Activated CD4-positive, alpha-beta memory T cell treated with anti-CD3 and anti-CD28 coated beads, Interleukin-2, amount 10 ng/mL, durations not matched to agents 7 days and 5 days (primary cell): ENCODE measurements at places on chromosomes 13 and 19. TPM values are rescaled to one million over a fixed set of nuclear protein-coding genes. Genes with fewer than 3 reads are reported as not detected.
A peak's percentile ranks its signal among the peaks of the same experiment; 100 is the strongest.

- peak; percentile 21 for DNase-seq
These were observed 33.3 kb upstream of the MICU2 start for GRCh38 chr13:21637296-21637695.

Gene TECR
- total RNA-seq = 178 TPM

Gene TMEM221
- total RNA-seq = not detected

GRCh38 chr13:72657379-72657778 lies 70.0 kb downstream of the MZT1 start:
- no peak for DNase-seq

- DNase-seq = no peak
These were observed 16.5 kb upstream of the ERCC1 start for GRCh38 chr19:45440259-45440638.

Gene METTL21C
- not detected for total RNA-seq

- DNase-seq = no peak
These were observed 1465.5 kb downstream of the SLITRK5 start for GRCh38 chr13:89136678-89137077.

Gene TBCB
- total RNA-seq = 185 TPM

Gene CPAMD8
- 1.2 TPM for total RNA-seq

GRCh38 chr13:101706651-101707050 lies 254.2 kb downstream of the ITGBL1 start:
- DNase-seq = peak; percentile 28

Gene PSG11
- not detected for total RNA-seq

Gene CEACAM4
- not detected for total RNA-seq

- DNase-seq = peak; percentile 83
These were observed 3.7 kb upstream of the ARHGAP45 start for GRCh38 chr19:1063030-1063908.

- peak; percentile 51 for DNase-seq
These were observed 11.1 kb downstream of the GRAMD1A start for GRCh38 chr19:35011091-35011689.

- no peak for DNase-seq
These were observed 19.6 kb downstream of the RNF6 start for GRCh38 chr13:26202365-26202972.

Gene ZNF681
- 5.9 TPM for total RNA-seq

DNA sequence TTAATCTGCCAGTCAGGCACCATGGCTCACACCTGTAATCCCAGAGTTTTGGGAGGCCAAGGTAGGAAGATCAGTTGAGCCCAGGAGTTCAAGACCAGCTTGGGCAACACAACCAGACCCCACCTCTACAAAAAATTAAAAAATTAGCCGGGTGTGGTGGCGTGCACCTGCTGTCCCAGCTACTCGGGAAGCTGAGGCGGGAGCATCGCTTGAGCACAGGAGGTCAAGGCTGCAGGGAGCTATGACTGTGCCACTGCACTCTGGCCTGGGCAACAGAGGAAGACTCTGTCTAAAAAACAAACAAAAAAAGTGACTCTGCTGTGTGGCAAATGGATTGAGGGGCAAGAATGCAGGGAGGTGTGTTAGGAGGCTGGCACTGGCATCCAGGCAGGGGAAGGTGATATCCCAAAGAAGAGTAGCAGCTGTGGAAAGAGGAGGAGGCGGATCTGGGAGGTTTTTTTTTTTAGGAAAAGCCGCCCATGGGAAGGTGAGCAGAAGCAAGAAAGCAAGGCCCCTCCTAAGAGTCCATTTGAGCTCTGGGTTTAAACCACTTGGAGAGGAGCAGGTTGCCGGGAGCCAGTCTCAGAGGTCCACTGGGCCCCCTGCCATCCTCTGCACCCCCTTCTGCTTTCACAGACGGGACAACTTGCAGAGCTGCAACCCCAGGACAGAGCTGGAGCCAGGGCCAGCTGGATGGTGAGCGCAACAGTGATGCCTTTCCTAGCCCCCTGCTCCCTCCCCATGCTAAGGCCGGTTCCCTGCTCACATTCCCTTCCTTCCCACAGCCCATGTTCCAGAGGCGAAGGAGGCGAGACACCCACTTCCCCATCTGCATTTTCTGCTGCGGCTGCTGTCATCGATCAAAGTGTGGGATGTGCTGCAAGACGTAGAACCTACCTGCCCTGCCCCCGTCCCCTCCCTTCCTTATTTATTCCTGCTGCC lies 2.1 kb downstream of the HAMP start:
- no peak for DNase-seq

Gene ITGBL1
- total RNA-seq = not detected

- DNase-seq = no peak
These were observed 313.2 kb downstream of the SHISA2 start for GRCh38 chr13:25738342-25739196.

- DNase-seq = peak; percentile 56
These were observed 6.3 kb upstream of the MRPS31 start for GRCh38 chr13:40777166-40777808.

DNA sequence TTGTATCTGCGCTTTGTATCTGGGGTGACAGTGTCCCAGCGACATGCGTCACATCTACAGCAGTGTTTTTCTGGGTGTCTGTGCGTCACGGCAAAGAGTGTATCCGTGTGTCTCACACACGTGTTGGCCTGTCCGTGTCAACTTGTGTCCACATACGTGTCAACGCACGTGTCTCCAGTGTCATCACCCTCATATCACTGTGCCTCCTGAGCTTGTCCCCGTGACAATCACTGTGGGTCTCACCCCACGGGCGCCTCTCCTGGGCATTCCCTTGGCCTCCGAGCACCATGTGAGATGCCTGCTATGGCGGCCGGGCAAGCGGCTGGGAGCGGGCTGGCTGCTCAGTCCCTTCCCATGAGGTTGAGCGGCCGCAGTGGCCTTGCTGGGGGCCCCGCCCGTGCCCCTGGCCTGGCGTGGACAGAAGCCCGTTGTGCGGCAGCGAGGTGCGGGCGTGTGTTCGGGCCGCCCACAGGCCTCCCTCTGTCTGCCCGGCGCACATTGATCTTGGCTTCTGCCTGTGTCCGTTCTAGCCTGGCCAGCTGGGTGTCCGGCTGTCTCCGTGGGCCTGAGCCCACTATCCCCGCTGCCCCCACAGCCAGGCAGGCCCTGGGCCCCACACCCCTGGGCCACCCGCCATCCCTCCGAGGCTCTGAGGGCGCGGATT lies 6.4 kb downstream of the NFIX start:
- DNase-seq = no peak

Gene ZNF677
- total RNA-seq = 6.1 TPM

Gene LYL1
- total RNA-seq = 5.7 TPM

DNA sequence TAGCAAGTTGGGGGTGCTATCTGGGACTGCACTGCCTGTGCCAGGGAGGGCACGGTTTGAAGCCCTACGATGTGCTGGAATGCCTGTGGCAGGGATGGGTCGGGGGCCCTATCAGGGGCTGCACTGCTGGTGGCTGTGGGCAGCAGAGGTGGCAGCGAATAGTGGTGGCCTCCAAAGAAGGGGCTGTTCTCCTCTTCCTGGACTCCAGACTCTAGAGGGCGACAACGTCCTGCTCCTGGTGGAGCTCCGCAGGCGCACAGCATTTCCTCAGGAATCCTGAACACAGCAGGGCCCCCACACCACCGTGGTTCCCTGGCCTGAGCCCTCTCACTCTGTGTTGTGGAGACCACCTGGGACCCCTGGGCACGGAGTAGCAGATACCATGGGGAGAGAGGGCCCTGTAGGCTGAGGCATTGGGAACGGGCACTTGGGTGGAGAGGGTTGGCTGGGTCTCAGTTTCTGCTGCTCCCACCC lies 145.6 kb downstream of the TNFRSF19 start:
- DNase-seq = no peak

DNA sequence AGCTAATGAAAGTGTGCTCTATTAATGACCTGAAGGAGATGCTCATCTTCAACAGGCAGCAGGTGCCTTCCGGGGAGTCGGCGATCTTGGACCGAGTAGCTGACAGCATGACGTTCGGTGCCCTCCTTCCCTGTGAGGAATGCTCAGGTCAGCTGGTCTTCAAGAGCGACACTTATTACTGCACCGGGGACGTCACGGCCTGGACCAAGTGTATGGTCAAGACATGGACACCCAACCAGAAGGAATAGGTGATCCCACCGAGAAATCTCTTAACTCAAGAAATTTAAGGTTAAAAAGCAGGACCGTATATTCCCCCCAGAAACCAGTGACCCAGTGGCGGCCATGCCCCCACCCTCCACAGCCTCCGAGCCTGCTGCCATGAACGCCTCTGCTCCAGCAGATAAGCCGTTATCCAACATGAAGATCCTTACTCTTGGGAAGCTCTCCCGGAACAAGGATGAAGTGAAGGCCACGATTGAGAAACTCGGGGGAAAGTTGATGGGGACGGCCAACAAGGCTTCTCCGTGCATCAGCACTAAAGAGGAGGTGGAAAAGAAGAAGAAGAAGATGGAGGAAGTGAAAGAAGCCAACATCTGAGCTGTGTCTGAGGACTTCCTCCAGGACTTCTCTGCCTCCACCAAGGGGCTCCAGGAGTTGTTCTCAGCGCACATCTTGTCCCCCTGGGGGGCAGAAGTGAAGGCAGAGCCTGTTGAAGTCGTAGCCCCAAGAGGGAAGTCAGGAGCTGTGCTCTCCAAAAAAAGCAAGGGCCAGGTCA lies 22.8 kb upstream of the ANKRD10 start:
- DNase-seq = no peak

Gene CYP4F2
- not detected for total RNA-seq

DNA sequence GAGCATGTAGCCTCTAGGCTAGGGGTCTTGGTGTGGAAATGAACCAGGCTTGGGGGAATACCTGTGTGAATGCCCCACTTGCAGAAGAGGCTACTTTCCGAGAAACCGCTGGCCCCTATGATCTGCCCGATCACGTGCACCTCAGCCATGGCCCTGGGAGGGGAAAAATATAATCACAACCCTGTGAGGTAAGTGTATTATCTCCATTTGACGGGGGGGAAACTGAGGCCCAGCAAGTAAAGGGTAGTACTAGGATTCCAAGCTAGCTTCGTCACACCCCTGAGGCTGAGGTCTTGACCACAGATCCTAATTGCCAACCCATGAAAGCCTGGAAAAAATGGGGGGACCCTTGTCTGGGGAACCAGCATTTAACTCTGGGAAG lies 587 bp downstream of the B9D2 start:
- DNase-seq = no peak

GRCh38 chr13:33875618-33876401 lies 57.9 kb downstream of the RFC3 start:
- DNase-seq = no peak

- no peak for DNase-seq
These were observed 11.7 kb upstream of the KL start for GRCh38 chr13:33004511-33004910.

- peak; percentile 39 for DNase-seq
These were observed 44.9 kb downstream of the ZNF611 start for GRCh38 chr19:52689843-52690368.

GRCh38 chr13:32624441-32624840 lies 38.2 kb downstream of the PDS5B start:
- no peak for DNase-seq

- DNase-seq = peak; percentile 63
These were observed 49.8 kb upstream of the GTF3A start for GRCh38 chr13:27374650-27375049.

- DNase-seq = no peak
These were observed 384.5 kb downstream of the LIG4 start for GRCh38 chr13:107830804-107831203.

DNA sequence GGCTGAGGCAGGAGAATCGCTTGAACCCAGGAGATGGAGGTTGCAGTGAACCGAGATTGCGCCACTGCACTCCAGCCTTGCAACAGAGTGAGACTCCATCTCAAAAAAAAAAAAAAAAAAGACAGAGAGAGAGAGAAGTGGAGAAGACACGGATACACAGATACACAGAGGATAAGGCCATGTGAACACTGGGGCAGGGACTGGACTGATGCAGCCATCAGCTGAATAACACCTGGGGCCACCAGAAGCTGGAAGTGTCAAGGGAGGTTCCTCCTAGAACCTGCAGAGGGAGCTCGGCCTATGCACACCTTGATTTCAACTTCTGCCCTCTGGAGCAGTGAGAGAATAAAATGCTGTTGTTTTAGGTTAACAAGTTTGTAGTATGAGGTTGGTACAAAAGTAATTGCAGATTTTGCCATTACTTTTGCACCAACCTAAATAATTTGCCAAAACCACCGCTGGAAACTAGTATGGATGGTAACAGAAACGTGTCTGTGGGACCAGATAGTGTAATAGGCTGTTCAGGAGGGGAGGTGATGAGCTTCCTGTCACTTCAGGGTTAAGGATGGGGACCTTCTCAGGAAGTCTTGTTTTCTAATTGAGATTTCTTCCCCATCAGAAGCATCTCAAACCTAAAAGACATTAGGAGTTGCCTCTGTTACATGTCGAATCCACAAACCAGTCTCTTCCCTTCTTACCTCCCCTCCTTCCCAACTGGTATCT lies 36.4 kb upstream of the IGSF23 start:
- DNase-seq = peak; percentile 17

DNA sequence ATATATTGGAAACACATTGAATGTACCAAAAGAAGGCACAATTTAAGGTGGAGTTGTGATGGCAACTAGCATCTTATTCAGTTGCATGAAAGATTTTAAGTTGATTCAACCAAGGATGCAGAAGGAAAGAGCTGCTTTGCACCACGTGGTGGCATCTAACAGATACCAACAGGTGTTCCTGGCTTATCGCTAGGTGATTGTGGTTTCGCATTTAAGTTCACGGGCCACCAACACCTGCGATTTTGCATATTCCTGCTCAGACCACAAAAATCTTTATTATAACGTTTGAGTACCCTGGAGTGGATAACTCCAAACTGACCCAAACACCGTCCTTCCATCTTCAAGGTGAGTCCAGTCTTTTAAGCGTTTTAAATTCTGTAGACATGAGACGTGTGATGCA lies 45.3 kb downstream of the RGCC start:
- no peak for DNase-seq

- no peak for DNase-seq
These were observed 58.7 kb upstream of the KLF5 start for GRCh38 chr13:73000027-73000674.

- DNase-seq = no peak
These were observed 81.4 kb upstream of the PCDH8 start for GRCh38 chr13:52929846-52930245.
